ENCODE measurements at places on chromosomes 12 and 14. TPM values are rescaled to one million over a fixed set of nuclear protein-coding genes. Genes with fewer than 3 reads are reported as not detected.

The ZNF891 gene
- polyA plus RNA-seq = 0.63 TPM

The AMN gene
- polyA plus RNA-seq = 15.0 TPM

The DLST gene
- polyA plus RNA-seq = 10.3 TPM

The TESPA1 gene
- 18.7 TPM for polyA plus RNA-seq

The PTHLH gene
- polyA plus RNA-seq = not detected

The SALL2 gene
- polyA plus RNA-seq = 0.34 TPM

The MRPL42 gene
- polyA plus RNA-seq = 84.5 TPM

The ASIC1 gene
- polyA plus RNA-seq = not detected

The SERPINA4 gene
- not detected for polyA plus RNA-seq

The C12orf50 gene
- polyA plus RNA-seq = not detected

The ADCY4 gene
- 0.75 TPM for polyA plus RNA-seq

The HAL gene
- polyA plus RNA-seq = not detected

The ITPR2 gene
- polyA plus RNA-seq = 27.5 TPM

The PRIMA1 gene
- polyA plus RNA-seq = not detected

The ARMH4 gene
- 0.50 TPM for polyA plus RNA-seq

The REM2 gene
- 2.6 TPM for polyA plus RNA-seq

The METAP2 gene
- 37.5 TPM for polyA plus RNA-seq

The DPF3 gene
- 6.0 TPM for polyA plus RNA-seq

The ATF1 gene
- polyA plus RNA-seq = 37.8 TPM

The OR10G3 gene
- not detected for polyA plus RNA-seq

The ASCL1 gene
- not detected for polyA plus RNA-seq

The STXBP6 gene
- polyA plus RNA-seq = not detected

The NEDD1 gene
- polyA plus RNA-seq = 26.5 TPM

The TAS2R19 gene
- not detected for polyA plus RNA-seq

The RNASE1 gene
- not detected for polyA plus RNA-seq

The TMEM233 gene
- not detected for polyA plus RNA-seq

The ZDHHC22 gene
- not detected for polyA plus RNA-seq

The PLEKHD1 gene
- 0.11 TPM for polyA plus RNA-seq

The KRT79 gene
- polyA plus RNA-seq = not detected

The TSPAN19 gene
- polyA plus RNA-seq = not detected

The MYH6 gene
- not detected for polyA plus RNA-seq

The KRAS gene
- 39.3 TPM for polyA plus RNA-seq

The IQSEC3 gene
- not detected for polyA plus RNA-seq

The DPY19L2 gene
- polyA plus RNA-seq = not detected

The OR4E1 gene
- polyA plus RNA-seq = not detected

The KRT77 gene
- polyA plus RNA-seq = not detected

The SLC35F4 gene
- polyA plus RNA-seq = not detected

The DLGAP5 gene
- not detected for polyA plus RNA-seq

The SLCO1C1 gene
- polyA plus RNA-seq = not detected

The CPNE6 gene
- not detected for polyA plus RNA-seq

The MMP19 gene
- not detected for polyA plus RNA-seq

The TGFB3 gene
- 0.43 TPM for polyA plus RNA-seq

The PIWIL1 gene
- not detected for polyA plus RNA-seq

The SYCP3 gene
- polyA plus RNA-seq = 0.33 TPM

The ESPL1 gene
- not detected for polyA plus RNA-seq
